ENCODE measurements at places on chromosomes 7 and 10.

- no peak for DNase-seq
Observed at GRCh38 chr7:70926666-70927065, 205.3 kb upstream of the GALNT17 start.

GRCh38 chr7:80760292-80760691 lies 121.8 kb downstream of the CD36 start:
- no peak for DNase-seq

DNA sequence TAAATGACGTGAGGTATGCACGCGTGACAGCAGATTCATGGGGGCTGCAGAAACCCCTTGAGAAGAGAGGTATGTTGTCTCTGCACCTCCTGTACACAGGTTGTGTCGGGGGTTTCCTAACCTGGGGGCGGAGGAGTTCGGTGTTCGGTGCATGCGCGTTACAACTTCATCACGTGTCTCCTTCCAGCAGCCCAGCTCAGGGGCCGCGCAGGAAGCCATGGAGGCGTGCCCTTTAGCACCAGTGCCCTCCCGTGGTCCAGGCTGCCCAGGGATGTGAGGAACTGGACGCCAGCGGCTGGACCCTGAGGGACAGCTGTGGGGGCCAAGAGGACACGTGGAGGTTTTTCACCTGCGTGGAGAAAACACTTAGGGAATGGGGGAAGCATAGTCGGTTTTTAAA lies 186.4 kb downstream of the EBF3 start:
- no peak for DNase-seq

- no peak for DNase-seq
Observed at GRCh38 chr10:123502983-123503382, 163.2 kb upstream of the GPR26 start.

- DNase-seq, result no peak
Observed at GRCh38 chr10:129770286-129770685, 193.8 kb downstream of the EBF3 start.

- DNase-seq, result no peak
Observed at GRCh38 chr7:146831875-146832274, 715.3 kb downstream of the CNTNAP2 start.

DNA sequence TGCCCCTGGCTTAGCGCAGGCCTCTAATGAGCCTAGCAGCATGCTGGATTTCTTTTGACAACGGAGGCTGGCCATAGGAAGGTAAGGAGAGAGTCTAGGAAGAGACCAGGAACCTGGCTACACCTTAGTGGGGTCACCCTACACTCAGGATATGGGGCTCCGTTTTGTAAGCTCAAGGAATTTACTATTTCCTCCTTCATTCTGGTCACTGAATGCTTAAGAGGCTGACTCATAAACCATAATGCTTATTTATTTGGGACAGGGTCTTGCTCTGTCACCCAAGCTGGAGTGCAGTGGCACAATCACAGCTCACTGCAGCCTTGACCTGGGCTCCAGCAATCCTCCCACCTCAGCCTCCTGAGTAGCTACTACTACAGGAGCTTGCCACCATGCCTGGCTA lies 38.4 kb downstream of the CARD11 start:
- DNase-seq, result no peak

DNA sequence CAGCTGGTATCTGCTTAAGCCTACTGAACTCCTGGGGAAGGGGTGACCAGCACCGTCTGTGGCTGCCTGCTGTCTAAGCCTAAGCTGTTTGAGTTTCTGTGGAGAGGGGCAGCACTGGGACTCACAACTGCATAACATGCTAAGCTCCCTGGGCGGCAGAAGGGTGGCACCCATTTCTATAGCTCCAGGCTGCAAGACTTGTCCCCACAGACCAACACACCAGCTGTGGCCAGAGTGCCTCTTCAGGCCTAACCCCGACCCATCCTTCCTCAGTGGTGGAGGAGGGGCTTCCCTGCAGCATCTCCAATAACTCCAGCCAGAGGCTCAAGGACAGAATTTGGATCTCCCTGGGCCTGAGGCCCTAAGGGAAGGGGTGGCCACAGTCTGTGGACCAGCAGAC lies 464.1 kb downstream of the SEMA3D start:
- DNase-seq, result no peak

GRCh38 chr10:23331567-23332301 lies 12.9 kb downstream of the C10orf67 start:
- no peak for DNase-seq

DNA sequence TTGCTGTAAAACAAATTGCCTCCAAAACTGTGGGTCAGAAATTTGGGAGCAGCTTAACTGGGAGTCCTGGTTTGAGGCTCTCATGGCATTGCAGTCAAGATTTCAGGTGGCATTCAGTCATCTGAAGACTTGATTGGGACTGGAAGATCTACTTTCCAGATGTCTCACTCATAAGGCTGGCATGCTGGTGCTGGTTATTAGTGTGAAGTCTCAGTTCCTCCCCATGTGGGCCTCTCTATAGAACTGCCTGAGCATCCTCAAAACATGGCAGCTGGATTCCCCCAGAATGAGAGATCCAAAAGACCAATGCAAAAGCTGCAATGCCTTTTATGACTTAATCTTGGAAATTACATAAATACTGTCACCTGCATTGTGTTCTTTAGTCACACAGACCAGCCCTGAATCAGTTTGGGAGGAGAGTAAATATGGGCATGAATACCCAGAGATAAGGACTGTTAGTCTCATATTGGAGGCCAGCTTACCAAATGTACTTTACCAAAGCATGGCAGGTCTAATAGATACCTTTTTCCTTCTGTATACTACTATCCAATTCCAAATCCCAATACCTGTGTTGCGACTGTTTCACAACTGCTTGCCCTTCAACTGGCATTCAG lies 6.5 kb upstream of the HERPUD2 start:
- no peak for DNase-seq

All from NCI-H1092 (cell line).